Esophagus muscularis mucosa (tissue), 4 donors: ENCODE measurements at places on chromosomes 3 and 15. TPM values are rescaled to one million over a fixed set of nuclear protein-coding genes. Genes with fewer than 3 reads are reported as not detected.

RPL14 gene
- total RNA-seq: 390 TPM

WDR72 gene
- not detected for total RNA-seq

TTLL13 gene
- total RNA-seq: 0.42 TPM

FBXL2 gene
- total RNA-seq: 5.4 TPM

ASB14 gene
- not detected for total RNA-seq

SKOR1 gene
- total RNA-seq: 0.69 TPM

ARL6 gene
- 8.3 TPM for total RNA-seq
